Fibroblast of skin of left biceps (primary cell): ENCODE measurements at places on chromosomes 2 and 18.

DNA sequence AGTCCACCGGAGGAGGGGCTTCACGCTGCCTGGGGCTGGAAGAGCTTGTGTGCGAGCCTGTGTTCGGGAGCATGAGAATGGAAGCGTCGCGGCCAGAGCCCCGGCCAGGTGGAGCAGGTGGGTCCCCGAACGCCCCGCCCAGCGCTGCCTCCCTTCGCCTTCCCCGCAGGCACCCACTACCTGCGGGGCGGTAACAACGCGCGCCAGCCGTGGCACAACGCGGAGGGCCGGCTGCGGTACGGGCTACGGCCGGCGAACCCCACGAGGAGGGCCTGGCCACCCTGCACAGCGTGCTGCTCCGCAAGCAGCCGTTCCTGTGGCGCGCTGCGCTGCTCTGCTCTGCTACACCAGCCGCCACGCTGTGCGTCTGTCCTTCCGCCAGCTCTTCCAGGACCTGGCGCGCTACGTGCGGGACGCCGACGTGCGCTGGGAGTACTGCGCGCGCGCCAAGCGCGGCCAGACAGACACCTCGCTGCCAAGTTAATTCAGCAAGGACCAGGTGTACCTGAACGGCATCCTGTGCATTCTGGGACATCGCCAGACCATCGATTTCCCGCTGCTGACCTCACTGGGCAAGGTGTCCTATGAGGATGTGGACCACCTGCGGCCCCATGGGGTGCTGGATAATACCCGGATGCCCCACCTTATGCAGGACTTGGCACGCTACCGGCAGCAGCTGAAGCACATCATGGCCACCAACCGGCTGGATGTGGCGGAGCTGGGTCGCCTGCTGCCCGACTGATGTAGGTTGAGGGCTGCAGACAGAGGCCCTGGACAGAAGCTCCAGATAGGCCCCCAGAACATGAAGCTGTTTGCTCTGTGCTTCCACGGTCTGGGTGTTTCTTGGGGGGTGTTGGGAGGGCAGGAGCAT is 200.6 kb downstream of the NAPG start:
- DNase-seq: no peak

GRCh38 chr2:83015035-83015715 is 1443.9 kb downstream of the SUCLG1 start:
- DNase-seq: no peak

GRCh38 chr2:216015722-216016464 is 2.5 kb upstream of the MREG start:
- no peak for DNase-seq

DNA sequence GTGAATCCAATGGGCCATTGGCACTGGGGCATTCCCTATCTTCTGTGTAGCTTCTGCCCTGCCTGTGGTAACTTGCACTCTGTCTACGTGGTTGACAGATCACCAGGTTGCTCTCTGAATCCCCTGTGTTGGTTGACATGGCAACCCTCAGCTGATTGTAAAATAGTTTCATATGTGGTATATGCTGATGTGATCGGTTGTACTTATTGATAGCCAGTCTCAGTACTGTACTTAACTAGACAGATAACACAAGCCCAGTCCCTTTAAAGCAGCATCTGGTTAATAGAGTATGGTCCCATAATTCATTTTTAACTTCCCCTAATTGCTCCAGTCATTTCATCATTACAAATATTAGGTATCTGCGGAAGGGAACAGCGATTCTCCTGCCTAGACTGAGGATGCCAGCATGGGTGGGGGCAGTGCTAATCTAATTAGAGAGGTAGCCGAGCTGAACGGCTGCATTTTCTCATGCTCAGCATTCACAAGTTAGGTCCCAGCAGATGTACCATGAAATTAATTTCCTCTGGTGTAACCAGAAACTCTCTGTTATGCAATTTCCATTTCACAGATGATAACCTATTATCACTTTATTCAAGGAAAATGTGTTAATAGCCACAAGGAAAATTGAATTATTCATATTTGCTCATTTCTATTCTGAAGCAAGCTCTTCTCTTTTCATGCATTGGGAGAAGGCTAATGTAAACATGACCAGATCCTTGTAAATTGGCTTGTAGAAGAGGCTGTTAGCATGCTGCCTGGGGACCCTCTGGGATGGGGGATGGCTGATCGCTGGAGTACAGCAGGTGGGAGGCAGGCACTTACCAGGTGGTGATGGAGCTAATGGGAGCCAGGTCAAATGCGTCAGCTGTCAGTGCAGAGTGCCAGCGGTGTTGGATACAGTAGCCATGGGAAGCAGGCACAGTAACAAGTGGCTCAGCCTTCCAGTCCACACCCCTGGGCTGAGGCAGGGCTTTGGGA is 608.3 kb downstream of the GALR1 start:
- no peak for DNase-seq

DNA sequence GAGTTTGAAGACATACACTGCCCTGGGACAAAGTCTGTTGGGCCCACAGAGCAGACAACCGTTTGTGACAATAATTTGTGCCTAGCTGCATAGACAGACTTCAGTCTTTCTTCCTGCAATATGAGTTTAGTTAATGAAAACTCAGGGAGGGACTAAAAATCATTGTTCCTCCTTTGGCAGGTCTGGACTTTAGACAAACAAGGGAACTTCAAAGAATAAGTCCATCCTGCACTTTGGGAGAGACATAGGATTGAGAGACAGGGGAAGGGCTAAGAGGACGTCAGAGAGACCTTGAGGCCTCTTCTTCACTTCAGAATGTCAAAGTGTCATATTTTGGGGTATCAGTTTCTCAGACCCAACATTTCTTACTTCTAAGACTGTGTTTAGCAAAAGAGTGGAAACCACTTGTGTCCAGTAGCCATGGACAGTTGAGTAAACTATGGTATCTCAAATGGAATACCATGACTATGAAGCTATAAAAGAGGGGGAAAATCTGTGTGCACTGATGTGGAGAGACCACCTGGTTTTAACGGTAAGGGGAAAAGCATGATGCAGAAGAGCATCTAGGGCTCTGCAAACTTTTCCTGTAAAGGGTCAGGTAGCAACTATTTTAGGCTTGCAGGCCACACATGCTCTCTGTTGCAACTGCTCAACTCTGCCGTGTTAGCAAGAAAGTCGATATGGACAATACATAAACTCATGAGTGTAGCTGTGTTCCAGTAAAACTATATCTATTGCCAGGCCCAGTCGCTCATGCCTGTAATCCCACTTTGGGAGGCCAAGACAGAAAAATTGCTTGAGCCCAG is 217.8 kb upstream of the SH3BP4 start:
- DNase-seq: no peak

DNA sequence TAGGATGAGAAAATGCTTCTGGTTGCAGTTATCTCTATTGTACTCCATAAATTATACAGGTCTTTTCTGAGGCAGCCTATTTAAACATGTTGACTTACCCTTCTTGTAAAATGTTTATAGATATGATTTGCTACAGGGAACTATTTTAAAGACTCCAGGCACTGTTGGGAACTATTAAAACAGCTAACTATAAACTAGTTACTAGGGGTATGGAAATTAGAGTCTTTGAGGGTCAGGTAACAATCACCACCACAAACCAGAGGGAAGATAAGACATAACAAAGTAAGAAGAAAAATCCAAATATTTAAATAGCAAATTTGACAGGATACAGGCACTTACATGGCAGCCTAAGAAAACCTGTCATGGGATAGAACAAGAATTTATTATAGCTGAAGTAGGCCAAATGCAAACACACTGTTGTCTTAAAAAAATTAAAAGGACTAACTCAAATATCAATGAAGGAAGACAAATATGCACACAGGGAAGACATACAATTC is 251.0 kb upstream of the CWC22 start:
- no peak for DNase-seq

- no peak for DNase-seq
Observed at GRCh38 chr2:198327526-198327925, 523.1 kb downstream of the PLCL1 start.

- DNase-seq: no peak
Observed at GRCh38 chr2:44071454-44072046, 75.8 kb upstream of the LRPPRC start.

DNA sequence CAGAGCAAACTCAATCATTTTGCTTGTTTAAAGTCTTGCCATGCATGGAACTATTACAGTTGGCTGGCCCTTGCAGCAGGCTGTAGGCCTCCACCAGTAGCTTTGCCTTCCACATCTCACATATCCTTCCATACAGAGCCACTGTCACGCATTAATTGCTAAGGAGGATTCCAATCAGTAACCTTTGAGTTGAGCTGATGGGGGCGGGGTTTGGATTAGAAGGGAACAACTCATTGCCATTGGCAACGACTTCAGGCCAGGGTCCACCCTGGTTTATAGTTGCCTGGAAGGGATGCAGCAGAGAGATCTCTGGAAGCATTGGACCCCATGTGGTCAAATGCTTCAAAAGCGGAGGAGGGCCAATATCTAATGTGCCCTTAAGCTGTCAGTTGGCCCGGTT is 63.3 kb upstream of the TTC39C start:
- DNase-seq: no peak

DNA sequence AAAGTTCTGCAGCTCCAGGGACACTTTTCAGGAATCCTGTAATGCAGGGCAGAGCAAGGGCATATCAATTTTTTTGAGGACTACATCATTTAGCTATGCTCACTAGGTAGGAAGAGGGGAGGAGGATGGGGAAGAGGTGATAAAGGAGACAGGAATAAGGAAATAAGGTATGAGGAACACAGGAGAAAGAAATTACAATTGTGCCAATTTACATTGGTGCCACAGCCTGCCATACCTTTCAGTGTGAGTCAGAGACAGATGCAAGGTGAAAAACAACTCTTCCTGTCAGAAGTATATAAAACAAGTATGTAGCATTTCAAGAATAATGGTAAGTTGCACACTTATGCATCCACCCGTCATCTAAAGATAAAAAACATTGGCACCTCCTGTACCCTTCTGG is 5.4 kb upstream of the MRPS9 start:
- no peak for DNase-seq

- DNase-seq: no peak
Observed at GRCh38 chr2:7835151-7835550, 846.7 kb upstream of the ID2 start.

GRCh38 chr2:26770986-26771586 is 7.0 kb downstream of the SLC35F6 start:
- no peak for DNase-seq

- DNase-seq: no peak
Observed at GRCh38 chr2:48120759-48121242, 214.5 kb upstream of the FBXO11 start.

DNA sequence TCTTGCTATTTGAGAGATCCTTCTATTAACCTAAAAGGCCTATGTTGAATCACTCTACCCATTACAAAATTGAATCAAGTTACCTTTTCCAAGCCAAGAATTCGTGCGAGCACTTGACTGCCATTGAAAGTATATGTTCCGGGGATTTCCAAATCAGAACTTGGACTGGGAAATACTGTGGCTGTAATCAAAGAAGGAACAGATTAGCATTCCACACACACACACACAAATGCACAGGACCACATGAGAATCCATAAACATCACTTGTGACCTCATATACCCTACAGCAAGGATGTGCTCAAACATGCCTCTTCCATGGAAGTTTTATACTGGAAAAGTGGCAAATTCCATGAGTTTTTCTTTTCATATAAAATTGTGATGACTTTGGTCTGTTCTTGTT is 86.0 kb downstream of the ABCA12 start:
- no peak for DNase-seq

- no peak for DNase-seq
Observed at GRCh38 chr2:62450716-62451191, 55.2 kb downstream of the TMEM17 start.

GRCh38 chr2:102226612-102227391 is 40.0 kb downstream of the IL1RL2 start:
- DNase-seq: no peak

- DNase-seq: no peak
Observed at GRCh38 chr2:148110184-148110583, 89.3 kb downstream of the MBD5 start.

DNA sequence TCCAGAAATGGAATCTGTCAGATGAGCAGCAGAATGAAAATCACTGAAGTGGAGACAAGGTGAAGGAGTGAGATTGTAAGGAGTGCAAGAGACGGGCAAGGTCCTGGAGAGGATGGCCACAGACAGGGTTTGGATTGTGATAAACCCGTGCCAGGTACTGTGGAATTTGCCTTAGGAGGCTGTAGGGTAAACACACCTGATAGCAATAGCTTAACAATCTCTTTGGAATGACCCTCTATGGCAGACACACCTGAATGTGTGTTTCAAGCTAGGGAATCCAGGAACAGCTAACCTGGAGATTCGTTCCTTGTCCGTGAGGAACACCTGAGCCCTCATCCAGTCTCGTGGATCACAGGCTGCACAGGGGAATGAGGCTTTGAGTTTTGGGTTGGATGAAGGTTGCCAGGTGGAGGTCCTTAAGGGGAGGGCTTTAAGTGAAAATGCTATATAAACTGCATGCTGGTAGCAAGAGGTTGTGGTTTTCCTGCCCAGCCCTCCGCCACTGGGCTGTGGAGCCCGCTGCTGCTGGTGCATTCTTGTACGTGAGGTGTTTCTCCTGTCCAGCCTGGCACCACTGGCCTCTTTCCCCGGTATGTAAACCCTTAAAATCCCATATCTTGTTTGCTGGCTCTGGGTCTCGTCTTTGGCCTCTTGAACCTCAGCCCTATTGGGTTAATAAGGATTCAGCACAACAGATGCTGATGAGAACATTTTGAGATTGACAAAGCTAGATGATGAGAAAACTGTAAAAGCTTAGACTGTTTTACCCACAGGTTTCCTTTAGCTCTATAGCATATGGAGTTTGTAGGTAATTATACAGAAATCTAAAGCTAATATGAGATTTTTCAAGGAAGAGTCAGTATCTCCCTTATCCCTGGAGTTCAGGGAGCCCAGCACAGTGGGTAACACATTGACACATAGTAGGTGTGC is 117.9 kb downstream of the ARHGAP15 start:
- DNase-seq: no peak
